ENCODE measurements at places on chromosomes 13 and 19. TPM values are rescaled to one million over a fixed set of nuclear protein-coding genes. Genes with fewer than 3 reads are reported as not detected.

GRCh38 chr13:62663767-62664166 lies 1248.1 kb upstream of the PCDH20 start:
- DNase-seq = no peak

- DNase-seq = no peak
Observed at GRCh38 chr13:30763786-30764413, 28.6 kb downstream of the ALOX5AP start.

GRCh38 chr13:77811381-77811780 lies 107.2 kb downstream of the EDNRB start:
- no peak for DNase-seq

- no peak for DNase-seq
Observed at GRCh38 chr13:32850316-32851052, 165.7 kb upstream of the KL start.

DNA sequence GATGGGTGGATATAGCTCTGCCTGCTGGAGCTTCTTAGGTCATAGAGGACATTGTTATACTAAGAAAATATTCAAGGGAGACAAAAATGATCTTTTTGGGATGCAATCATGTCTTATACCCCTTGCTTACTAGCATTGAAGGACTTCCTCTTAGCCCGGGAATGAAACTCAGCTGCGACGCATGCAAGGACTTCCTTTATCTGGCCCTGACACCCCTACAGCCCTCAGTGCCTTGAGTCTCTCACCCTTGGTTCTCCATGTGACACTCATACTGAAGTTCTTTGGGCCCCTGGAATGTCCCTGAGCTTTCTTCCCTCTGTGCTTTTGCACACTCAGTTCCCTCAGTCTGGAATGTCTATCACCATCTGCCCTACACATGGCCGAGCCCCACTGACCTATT lies 72.5 kb upstream of the MTIF3 start:
- DNase-seq = no peak

DNA sequence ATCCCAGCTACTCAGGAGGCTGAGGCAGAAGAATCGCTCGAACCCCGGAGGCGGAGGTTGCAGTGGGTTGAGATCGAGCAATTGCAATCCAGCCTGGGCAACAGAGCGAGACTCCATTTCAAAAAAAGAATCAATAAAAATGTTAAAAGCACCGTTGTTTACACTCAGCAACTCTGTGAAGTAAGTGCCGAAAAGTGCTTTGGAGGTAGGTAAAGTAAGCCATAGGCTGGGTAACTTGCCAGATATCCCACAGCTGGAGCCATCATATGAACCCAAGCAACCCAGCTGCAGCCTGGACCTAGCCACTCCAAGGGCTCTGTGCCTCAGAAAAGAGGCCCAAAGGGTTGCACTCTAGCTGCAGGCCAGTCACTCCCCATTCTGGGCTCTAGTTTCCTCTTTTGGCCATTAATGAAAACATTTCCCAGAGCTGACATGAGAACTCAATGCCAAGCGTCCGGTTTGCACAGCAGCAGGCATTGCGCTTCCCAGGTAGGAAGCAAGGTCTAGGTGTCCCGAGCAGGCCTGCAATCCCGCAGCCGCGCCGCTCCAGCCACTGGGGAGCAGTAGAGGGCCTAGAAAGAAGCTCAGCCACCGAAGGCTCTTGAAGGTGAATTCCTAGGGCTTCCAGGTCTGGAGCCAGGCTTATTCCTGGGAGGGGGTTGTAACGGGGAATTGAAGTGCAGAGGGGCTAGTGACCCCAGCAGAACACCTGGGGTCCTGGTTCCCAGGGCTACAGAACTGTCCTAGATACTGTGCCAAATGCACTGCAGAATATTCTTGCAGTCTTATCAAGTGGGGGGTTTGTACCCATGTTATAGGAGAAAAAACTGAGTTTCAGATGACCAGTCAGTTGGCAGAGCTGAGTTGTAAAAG lies 4.1 kb upstream of the CD79A start:
- peak; percentile 81 for DNase-seq

The LMTK3 gene
- 3.5 TPM for total RNA-seq

DNA sequence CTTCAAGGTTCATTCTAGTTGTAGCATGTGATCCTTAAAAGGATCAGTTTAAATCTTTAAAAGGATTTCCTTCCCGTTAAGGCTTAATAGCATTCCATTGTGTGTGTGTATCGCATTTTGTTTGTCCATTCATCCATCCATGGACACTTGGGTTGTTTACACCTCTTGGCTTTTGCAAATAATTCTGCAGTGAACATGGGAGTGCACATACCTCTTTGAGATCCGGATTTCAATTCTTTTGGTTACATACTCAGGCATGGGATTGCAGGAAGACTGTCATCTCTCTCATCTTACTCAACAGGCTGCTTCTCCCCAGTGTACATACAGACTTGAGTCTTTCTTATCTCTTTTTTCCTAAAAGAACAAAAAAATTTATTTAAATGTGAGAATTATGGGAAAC lies 1.2 kb downstream of the RNF113B start:
- DNase-seq = no peak

DNA sequence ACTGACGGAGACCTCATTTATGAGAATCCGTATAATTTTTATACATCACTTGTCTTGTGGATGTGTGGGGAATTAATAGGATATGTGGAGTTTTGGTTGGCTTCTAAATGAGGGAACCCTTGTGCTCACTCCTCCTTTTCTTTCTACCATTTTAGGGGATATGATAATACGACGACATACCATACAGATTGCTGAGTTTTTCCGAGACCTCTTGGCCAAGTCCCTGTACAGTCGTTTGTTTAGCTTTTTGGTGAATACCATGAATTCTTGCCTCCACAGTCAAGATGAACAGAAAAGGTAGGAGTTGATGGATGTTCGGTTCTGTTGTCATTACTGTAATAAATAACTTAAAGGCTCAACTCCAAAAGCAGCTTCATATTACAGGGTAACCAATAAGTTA lies 335.2 kb downstream of the MYO16 start:
- DNase-seq = no peak

DNA sequence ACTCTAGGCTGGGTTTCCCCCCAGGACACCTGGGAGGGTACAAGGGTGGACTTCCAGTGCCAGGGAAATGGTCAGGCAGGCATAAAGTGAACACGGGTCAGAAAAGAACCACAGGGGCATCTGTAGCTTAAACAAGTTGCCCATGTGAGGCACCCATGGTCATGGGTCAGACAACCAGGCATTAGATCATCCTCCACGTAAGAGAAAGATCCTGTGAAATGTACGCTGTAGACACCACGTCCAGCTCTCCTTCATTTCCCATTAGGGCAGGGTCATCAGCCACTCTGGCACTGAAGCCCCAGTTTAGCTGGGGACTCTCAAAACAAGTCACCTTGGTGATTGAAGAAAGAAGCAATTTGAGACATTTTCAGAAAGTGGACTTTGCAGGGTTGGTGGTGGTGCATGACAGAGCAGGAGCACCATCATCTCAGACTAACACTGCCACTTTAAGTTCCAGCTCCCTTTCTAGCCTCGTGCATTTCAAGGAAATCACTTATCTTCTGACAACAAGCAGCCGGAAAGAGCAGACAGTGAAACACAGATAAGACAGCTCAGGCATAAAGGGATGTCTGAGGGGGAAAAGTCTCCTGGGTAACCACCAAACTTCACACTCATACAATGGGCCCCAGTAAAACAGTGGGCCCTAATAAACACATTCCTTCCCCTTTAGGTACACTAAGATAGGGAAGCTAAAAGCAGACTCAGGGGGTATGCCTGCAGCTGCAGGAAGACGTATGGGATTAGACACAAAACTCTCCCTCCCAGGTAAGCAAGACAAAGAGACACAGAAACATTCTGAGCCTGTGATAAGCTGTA lies 16.1 kb upstream of the SIGLEC6 start:
- no peak for DNase-seq

DNA sequence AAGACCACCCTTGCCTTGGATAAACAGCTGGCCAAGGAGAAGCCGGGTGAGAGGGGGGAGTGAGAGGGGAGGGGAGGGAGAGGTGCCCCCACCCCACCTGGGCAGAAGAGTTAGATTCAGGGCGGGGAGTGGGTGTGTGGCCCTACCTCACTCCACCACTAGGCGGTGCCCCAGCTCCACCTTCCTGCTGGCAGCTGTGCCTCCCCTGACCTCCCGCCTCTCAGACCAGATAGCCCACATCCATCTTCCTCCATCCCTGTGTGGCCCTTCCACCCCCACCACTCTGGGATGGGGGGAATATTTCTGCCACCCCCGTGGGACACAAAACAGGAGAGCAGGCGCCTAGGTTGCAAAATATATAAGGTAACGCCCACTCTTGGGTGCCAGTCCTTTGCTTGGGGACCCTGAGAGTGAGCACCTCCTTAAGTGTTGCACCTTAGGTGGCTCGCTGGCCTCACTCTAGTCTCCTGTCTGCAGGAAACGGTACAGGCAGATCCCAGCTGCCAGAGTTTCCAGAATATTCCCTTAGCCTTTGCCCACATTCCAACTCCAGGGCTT lies 13.8 kb upstream of the EHD2 start:
- peak; percentile 62 for DNase-seq

- DNase-seq = peak; percentile 57
Observed at GRCh38 chr19:7670150-7670783, 1.4 kb downstream of the RETN start.

The UBL5 gene
- 354 TPM for total RNA-seq

The HSD17B14 gene
- total RNA-seq = 0.38 TPM

DNA sequence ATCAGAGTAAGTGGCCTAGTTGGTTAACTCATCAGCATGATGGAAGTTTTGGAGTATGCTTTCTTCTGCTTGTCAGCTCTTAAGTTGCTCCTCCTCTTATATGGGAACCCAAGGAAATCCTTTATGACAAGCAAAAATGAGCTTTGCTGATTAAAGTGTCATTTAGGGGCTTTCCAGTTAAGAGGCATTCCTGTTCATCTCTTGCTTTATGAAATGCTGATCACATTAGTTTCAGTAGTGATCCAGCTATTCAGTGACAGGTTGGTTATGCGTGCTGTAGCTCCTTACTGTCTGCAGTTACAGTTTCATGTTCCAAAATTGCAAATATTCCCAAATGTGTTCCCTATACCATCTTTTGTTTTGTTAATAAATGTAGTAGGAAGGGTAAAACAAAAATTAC lies 146.6 kb downstream of the CDK8 start:
- no peak for DNase-seq

GRCh38 chr13:45224176-45224575 lies 23.3 kb upstream of the KCTD4 start:
- DNase-seq = no peak

The HPN gene
- not detected for total RNA-seq

DNA sequence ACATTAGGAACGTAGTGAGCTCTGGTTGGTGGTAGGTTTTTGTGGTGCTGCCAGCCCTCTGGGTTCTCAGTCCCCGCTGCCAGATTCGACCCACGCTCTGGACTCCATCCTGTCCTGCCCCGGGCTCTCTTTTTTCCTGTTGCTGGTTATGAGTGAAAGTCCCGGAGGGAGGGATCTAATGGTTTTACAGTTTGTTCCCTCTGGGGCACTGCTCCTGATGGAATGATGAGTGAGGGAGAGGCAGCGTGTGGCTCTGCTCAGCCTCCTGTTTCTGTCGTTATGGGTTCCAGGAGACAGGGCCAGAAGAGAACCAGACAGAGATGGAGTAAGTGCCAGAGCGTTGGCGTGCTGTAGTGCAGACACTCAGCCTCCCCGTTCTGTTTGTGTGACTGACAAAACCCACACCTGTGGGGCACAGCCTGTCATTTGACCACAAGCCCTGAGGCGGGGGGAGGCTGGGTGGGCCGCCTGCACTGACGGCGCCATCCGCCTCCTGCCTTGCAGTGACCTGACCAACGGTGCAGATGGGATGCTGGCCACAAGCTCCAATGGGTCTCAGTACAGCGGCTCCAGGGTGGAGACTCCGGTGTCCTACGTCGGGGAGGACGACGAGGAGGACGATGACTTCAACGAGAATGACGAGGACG lies 18.3 kb downstream of the ATP4B start:
- no peak for DNase-seq

GRCh38 chr19:51541458-51542357 lies 10.2 kb upstream of the SIGLEC6 start:
- DNase-seq = no peak

DNA sequence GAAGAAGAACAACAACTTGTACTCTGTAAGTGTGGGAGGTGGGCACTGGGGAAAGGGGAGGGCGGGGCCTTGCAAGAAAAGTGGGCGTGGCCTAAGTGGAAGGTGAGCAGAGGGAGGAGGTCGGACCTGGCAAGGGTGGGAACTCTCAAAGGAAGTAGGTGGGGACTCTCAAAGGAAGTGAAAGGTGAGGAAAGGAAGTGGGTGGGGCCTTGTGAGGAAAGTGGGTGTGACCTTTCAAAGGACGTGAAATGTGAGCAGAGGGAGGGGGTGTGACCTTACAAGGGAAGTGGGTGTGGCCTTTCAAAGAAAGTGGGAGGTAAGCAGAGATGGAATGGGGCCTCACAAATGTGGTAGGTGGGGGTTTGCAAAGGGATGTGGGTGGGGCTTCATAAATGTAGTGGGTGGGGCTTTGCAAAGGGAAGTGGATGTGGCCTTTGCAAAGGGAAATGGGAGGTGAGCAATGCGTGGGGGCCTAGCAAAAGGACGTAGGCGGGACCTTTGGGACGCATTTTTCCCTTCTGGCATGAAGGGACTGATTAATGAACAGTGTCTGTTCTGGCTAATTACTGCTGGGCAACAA lies 25.9 kb downstream of the ACSBG2 start:
- DNase-seq = peak; percentile 84

The LYPD3 gene
- total RNA-seq = 0.33 TPM

GRCh38 chr13:112198396-112199010 lies 131.6 kb downstream of the SOX1 start:
- DNase-seq = no peak

The PPP6R1 gene
- total RNA-seq = 291 TPM

GRCh38 chr13:105773241-105773640 lies 762.2 kb downstream of the EFNB2 start:
- DNase-seq = no peak

DNA sequence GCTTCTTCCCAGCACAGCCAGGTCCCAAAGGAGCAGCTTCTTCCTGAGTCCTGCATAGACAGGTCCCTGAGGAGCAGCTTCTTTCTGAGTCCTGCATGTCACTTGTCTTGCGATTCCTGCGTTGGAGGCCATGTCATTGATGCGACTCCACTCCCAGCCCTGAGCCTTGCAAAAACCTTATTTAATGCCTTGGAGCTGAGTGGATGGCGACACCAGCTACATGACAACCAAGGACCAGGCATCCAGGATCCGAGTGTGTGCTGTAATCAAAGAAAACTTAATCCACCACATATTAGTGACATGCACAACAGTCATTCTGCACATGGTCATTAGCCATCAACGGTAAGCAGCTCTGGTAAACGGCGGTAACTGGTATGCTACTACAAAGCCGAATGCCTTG lies 315.8 kb downstream of the TEX29 start:
- DNase-seq = peak; percentile 11

The KIR3DL3 gene
- not detected for total RNA-seq

- DNase-seq = no peak
Observed at GRCh38 chr13:71773531-71773930, 93.5 kb downstream of the DACH1 start.

All from activated CD8-positive, alpha-beta memory T cell treated with anti-CD3 and anti-CD28 coated beads, Interleukin-2, amount 10 ng/mL, durations not matched to agents 7 days and 5 days (primary cell).